ENCODE measurements at places on chromosomes 2 and 18.

- DNase-seq: peak; percentile 66
Observed at GRCh38 chr2:20579866-20580265, 71.0 kb downstream of the HS1BP3 start.

DNA sequence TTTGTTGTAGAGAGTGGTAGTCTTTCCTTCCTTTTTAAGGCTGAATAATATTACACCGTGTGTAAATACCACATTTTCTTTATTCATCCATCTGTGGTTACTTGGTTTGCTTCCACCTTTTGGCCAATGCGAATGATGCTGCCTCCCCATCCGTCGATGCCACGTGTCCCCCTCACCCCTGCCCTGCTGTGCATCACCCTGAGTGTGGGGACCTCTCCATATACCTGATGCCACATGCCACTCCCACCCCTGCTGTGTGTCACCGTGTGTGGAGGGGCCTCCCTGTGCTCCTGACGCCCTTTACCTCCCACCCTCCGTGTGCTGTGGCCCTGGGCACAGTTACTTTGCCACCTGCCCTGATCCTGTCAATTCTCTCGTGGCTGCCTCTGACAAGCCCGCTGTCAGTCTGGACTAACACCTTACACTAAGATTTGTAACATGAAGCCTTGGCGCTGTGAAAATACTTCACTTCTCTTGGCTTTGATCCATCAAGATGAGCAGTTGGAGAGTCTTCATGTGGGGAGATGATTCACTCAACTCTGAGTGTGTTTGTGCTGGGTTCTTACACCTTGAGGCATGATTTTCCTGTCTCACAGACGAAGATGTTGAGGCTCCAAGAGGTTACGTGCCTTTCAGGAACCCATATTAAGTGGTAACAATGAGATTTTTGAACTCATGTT lies 234.0 kb downstream of the ZNF407 start:
- DNase-seq: no peak

DNA sequence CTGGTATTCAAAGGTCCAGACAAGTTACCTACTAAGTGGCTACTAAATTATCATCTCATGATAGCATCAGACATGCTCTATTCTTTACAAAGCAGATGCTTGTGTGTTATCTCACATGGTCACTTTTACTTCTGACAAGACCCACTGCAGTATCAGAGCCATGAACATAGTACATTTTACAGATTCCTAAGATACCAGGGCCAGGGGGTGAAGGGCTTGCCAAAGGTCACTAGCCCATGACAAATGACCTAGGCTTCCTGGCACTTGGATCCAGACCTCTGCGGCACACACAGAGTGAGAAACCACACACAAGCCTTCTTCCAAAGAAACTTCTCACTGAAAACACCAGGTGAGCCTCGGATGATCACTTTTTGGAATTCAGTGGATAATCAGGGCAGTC lies 446.8 kb downstream of the EIPR1 start:
- DNase-seq: no peak

GRCh38 chr18:79818036-79818435 lies 20.3 kb downstream of the KCNG2 start:
- DNase-seq: no peak

GRCh38 chr2:43387092-43388062 lies 161.0 kb upstream of the ZFP36L2 start:
- no peak for DNase-seq

- DNase-seq: no peak
Observed at GRCh38 chr18:53543711-53544110, 680.8 kb downstream of the MBD2 start.
